Neural crest cell (in vitro differentiated cells): ENCODE measurements at places on chromosomes 1 and 21. TPM values are rescaled to one million over a fixed set of nuclear protein-coding genes. Genes with fewer than 3 reads are reported as not detected.

NHLH1 gene
- 10.0 and 10.6 TPM in 2 replicates for total RNA-seq

GRCh38 chr1:208173749-208174148, 70.4 kb downstream of the PLXNA2 start:
- peaks cover 3% of the 10 kb centered on the region for H3K36me3 ChIP-seq
- no peaks in the 10 kb centered on the region for H3K27me3 ChIP-seq
- no peak for DNase-seq

IL22RA1 gene
- total RNA-seq: not detected in 2 replicates

RYR2 gene
- total RNA-seq: 0.07 TPM in 1 of 2 replicates, not detected in the other

ALX3 gene
- total RNA-seq: 0.21 TPM in 1 of 2 replicates, not detected in the other

RAB3B gene
- total RNA-seq: 2.4 TPM in 2 replicates

CYP2J2 gene
- total RNA-seq: 1.3 and 1.6 TPM in 2 replicates

AADACL3 gene
- total RNA-seq: not detected in 2 replicates

DNA sequence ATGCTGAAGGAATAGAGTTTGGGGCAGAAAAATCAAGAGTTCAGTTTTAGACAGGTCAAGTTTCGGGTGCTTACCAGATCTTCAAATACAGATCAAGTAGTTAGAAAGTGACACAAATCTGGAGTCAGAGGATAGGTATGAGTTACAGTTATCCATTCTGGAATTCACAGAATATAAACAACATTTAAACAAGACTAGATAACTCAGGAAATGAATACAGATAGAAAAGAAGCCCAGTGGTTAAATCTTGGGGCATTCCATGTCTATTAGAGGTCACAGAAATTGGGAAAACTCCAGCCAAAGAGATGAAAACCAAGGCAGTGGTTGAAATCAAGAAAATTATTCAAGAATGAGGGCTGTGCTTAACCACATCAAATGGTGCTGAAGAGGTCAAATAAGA, 187.0 kb upstream of the HP1BP3 start:
- H3K4me1 ChIP-seq: no peaks in the 10 kb centered on the region
- H3K27me3 ChIP-seq: no peaks in the 10 kb centered on the region
- H3K4me3 ChIP-seq: no peak overlapping the region
- DNase-seq: no peak
- H3K36me3 ChIP-seq: peaks cover 2% of the 10 kb centered on the region

CCDC24 gene
- total RNA-seq: 4.9 and 5.5 TPM in 2 replicates

- no peak overlapping the region for H3K27ac ChIP-seq
- no peak overlapping the region for H3K4me3 ChIP-seq
- H3K27me3 ChIP-seq: no peaks in the 10 kb centered on the region
- H3K36me3 ChIP-seq: peaks cover 3% of the 10 kb centered on the region
- DNase-seq: no peak
These were observed 109.8 kb downstream of the USP25 start for GRCh38 chr21:15839601-15840000.

GRCh38 chr1:91583326-91583755, 82.7 kb downstream of the CDC7 start:
- no peaks in the 10 kb centered on the region for H3K27me3 ChIP-seq
- DNase-seq: no peak
- peaks cover 18% of the 10 kb centered on the region for H3K4me1 ChIP-seq
- H3K27ac ChIP-seq: no peak overlapping the region
- no peaks in the 10 kb centered on the region for H3K36me3 ChIP-seq
- no peak overlapping the region for H3K4me3 ChIP-seq

DNA sequence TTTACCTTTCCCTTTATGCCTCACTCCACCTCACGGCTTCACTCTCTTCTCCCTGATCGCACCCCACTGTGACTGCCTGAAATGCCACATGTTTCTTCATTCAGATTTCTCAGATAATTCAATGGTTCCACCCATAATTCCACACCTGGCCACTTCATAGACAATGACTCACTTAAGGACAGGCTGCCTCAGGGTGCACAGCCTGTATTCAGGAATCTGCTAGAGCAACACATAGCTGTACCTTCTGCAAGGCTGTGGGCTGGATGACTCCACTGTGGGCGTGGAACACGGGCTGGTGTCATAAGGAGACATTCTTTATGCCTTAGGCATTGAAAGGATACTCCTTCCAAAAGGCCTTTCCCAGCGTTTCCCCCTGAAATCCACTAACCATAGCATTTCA, 36.1 kb downstream of the L1TD1 start:
- H3K27ac ChIP-seq: no peak overlapping the region
- DNase-seq: no peak
- peaks cover 23% of the 10 kb centered on the region for H3K4me1 ChIP-seq
- H3K36me3 ChIP-seq: peaks cover 2% of the 10 kb centered on the region
- H3K4me3 ChIP-seq: no peak overlapping the region

- H3K4me1 ChIP-seq: peaks cover 4% of the 10 kb centered on the region
- peak; percentile 28 for DNase-seq
- no peaks in the 10 kb centered on the region for H3K36me3 ChIP-seq
- H3K27ac ChIP-seq: no peak overlapping the region
- no peak overlapping the region for H3K4me3 ChIP-seq
- peaks cover 29% of the 10 kb centered on the region for H3K27me3 ChIP-seq
These were observed 4.1 kb downstream of the KRTAP13-4 start for GRCh38 chr21:30434033-30434631.

- H3K36me3 ChIP-seq: no peaks in the 10 kb centered on the region
- no peaks in the 10 kb centered on the region for H3K27me3 ChIP-seq
- no peak overlapping the region for H3K27ac ChIP-seq
- H3K4me1 ChIP-seq: no peaks in the 10 kb centered on the region
- no peak for DNase-seq
These were observed 52.1 kb upstream of the PRMT6 start for GRCh38 chr1:107004421-107004820.

USH2A gene
- total RNA-seq: 0.11 and 0.14 TPM in 2 replicates

DNA sequence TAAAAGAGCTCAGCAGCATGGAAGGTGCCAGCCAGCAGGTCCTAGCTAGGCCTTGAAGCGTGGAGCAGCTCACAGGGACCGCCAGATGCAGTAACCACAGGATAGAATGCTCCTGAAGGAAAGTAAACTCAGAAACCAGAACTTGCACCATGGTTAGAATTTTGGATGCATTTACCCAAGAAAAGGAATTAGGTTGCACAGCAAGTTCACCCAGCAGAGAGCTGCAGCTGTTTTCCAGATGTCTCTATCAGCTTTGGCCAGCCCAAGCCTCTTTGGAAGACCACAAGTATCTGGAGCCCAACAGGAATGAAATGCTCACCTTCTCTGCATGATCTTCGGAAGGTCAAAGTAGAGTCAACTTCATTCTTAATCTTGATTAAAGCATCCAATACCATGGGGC, 21.0 kb upstream of the ATP13A2 start:
- H3K27ac ChIP-seq: no peak overlapping the region
- no peaks in the 10 kb centered on the region for H3K4me1 ChIP-seq
- H3K36me3 ChIP-seq: peaks cover under 1% of the 10 kb centered on the region

GRCh38 chr1:162822391-162823200, 32.1 kb downstream of the HSD17B7 start:
- DNase-seq: peak; percentile 4
- H3K36me3 ChIP-seq: no peaks in the 10 kb centered on the region
- H3K27ac ChIP-seq: no peak overlapping the region
- peak overlapping the region; percentile 90 for H3K4me3 ChIP-seq
- H3K27me3 ChIP-seq: peaks cover 30% of the 10 kb centered on the region

DNA sequence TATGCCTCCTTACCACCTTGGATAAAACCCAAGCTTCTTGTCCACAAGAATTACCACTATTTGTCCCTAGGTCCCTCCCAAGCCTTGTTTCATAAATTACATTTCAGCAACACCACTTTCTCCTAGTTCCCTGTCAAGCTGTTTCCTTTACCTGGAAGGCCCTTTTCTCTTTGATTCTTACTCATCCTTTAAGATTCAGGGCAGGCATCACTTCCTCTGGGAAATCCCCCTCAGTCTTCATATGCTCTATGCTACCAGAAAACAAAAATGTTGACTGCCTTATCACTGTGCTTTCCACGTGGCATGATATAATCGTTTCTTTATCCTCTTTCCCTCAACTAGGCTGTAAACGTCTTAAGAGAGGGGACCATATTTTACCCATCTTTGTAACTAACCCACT, 102.7 kb downstream of the LYST start:
- H3K36me3 ChIP-seq: no peaks in the 10 kb centered on the region
- H3K27ac ChIP-seq: no peak overlapping the region
- DNase-seq: no peak

DNA sequence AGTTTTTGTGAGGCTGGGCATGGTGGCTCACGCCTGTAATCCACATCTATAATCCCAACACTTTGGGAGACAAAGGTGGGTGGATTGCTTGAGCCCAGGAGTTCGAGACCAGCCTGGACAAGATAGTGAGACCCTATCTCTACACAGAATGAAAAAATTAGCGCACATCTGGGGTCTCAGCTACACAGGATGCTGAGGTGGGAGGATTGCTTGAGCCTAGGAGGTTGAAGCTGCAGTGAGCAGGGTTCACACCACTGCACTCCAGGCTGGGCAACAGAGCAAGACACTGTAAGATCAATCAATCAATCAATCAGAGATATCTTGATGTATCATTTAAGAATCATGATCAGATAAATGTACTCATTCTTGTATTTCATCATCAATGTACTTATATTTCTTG, 7.1 kb downstream of the ZYG11B start:
- peaks cover 9% of the 10 kb centered on the region for H3K4me1 ChIP-seq
- H3K27me3 ChIP-seq: no peaks in the 10 kb centered on the region
- no peak overlapping the region for H3K4me3 ChIP-seq
- no peak overlapping the region for H3K27ac ChIP-seq
- no peak for DNase-seq

DNA sequence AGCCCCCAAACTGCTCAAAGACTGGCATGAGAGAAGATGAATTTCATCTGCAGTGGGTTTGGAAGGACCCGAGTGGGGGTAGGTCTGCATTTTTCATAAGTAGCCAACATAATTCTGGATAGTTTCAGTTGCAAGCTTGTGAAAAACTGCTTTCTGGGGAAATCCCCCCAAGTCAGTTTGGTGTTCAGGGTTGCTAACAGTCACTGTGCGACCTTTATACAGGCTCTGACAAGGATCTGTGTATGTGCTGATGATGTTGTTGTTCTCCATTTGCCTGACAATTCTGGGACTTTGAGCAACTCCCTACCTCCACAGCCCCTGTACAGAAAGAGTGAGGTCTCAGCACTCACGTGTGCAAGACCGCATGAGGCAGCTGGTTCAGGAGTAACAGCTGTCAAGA, 87.9 kb downstream of the SUSD4 start:
- H3K4me1 ChIP-seq: peaks cover 5% of the 10 kb centered on the region
- peaks cover 11% of the 10 kb centered on the region for H3K27me3 ChIP-seq
- H3K36me3 ChIP-seq: no peaks in the 10 kb centered on the region
- H3K27ac ChIP-seq: no peak overlapping the region
- H3K4me3 ChIP-seq: no peak overlapping the region

CHODL gene
- total RNA-seq: 0.96 and 0.98 TPM in 2 replicates

DNA sequence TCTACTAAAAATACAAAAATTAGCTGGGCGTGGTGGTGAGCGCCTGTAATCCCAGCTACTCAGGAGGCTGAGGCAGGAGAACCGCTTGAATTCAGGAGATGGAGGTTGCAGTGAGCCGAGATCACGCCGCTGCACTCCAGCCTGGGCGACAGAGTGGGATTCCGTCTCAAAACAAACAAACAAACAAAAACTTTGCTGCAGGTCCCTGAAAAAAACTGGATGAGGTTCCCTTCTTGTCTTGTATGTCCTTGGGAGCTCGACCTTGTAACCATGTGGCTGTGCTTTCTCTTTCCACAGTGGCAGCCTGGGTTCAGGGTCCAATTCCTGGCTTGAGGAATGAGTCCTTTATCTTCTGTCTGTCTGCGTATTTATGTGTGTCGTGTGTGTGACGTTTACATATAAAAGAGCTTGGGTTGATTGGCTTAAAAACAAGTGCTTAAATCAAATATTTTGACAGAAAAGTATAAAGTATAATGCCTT, 18.0 kb upstream of the COX20 start:
- peaks cover 6% of the 10 kb centered on the region for H3K4me1 ChIP-seq
- no peak for DNase-seq
- H3K36me3 ChIP-seq: no peaks in the 10 kb centered on the region
- H3K27me3 ChIP-seq: peaks cover 33% of the 10 kb centered on the region
- H3K27ac ChIP-seq: no peak overlapping the region

FNDC10 gene
- total RNA-seq: 14.3 and 14.5 TPM in 2 replicates

DNA sequence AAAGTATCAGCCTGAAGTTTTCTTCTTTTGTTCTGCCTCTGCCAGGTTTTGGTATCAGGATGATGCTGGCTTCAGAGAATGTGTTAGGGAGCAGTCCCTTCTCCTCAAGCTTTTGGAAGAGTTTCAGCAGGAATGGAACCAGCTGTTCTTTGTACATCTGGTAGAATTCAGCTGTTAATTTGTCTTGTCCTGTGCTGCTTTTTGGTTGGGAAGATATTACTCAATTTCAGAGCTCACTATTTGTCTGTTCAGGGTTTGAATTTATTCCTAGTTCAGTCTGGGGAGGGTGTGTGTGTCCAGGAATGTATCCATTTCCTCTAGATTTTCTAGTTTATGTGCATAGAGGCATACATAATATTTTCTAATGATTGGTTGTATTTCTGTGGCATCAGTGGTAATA, 12.8 kb downstream of the ZNF678 start:
- DNase-seq: no peak
- peaks cover 81% of the 10 kb centered on the region for H3K36me3 ChIP-seq
- H3K4me3 ChIP-seq: no peak overlapping the region
- no peaks in the 10 kb centered on the region for H3K4me1 ChIP-seq

S100A16 gene
- 5.3 and 7.1 TPM in 2 replicates for total RNA-seq

- H3K27me3 ChIP-seq: no peaks in the 10 kb centered on the region
- DNase-seq: no peak
- H3K4me3 ChIP-seq: no peak overlapping the region
- peak overlapping the region; percentile 97 for H3K27ac ChIP-seq
- peaks cover 57% of the 10 kb centered on the region for H3K4me1 ChIP-seq
These were observed 72.5 kb upstream of the SMYD2 start for GRCh38 chr1:214208460-214208859.

DNA sequence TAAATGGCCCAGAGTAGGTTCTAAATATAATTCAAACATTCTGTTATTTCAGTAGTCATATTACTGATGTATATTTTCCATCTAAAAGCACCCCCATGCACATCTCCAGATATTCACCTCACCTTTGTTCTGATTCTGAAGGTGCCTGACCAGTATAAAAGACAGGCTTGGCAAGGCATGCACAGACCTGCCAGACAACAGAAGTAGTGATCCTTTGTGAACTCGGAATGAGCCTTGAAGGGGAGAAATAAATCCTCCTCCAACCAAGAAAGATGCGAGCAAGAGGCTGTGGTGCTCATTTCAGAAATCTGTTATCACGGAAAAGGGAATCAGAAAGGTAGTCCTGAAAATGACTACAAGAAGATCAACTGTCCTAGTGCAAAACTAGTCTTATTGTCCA, 287.3 kb downstream of the VAV3 start:
- peaks cover 6% of the 10 kb centered on the region for H3K4me1 ChIP-seq
- DNase-seq: no peak
- no peak overlapping the region for H3K4me3 ChIP-seq
- H3K27ac ChIP-seq: no peak overlapping the region
- H3K27me3 ChIP-seq: no peaks in the 10 kb centered on the region

C1orf53 gene
- total RNA-seq: 1.9 and 3.1 TPM in 2 replicates

GRCh38 chr1:117128323-117129079, 7.0 kb upstream of the TRIM45 start:
- H3K27me3 ChIP-seq: no peaks in the 10 kb centered on the region
- H3K4me3 ChIP-seq: peak overlapping the region; percentile 21
- H3K27ac ChIP-seq: peak overlapping the region; percentile 60
- H3K4me1 ChIP-seq: peaks cover 11% of the 10 kb centered on the region

PLA2G2F gene
- not detected in 2 replicates for total RNA-seq
